ENCODE measurements at places on chromosomes 7 and 10. TPM values are rescaled to one million over a fixed set of nuclear protein-coding genes. Genes with fewer than 3 reads are reported as not detected.

JCAD gene
- 0.31 TPM for total RNA-seq

SSC4D gene
- 0.73 TPM for total RNA-seq

DNA sequence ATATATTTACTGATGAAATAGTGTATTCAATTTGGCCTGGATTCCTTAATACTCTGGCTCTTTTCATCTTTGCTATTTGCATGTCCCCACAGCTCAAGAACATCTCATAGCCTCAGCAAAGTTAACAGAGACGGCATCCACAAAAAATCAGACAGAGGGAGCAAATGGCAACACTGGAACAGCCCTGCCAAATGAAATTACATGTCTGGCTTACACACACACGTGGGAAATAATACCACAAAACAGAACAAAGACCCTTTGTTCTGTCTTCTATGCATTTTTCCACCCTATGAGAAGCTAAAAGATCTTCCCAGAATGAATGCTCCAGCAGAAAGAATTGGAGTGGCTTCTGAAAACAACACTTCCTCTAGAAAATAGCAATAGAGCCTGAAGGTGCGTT lies 139.5 kb downstream of the ALOX5 start:
- no peak for DNase-seq

DNA sequence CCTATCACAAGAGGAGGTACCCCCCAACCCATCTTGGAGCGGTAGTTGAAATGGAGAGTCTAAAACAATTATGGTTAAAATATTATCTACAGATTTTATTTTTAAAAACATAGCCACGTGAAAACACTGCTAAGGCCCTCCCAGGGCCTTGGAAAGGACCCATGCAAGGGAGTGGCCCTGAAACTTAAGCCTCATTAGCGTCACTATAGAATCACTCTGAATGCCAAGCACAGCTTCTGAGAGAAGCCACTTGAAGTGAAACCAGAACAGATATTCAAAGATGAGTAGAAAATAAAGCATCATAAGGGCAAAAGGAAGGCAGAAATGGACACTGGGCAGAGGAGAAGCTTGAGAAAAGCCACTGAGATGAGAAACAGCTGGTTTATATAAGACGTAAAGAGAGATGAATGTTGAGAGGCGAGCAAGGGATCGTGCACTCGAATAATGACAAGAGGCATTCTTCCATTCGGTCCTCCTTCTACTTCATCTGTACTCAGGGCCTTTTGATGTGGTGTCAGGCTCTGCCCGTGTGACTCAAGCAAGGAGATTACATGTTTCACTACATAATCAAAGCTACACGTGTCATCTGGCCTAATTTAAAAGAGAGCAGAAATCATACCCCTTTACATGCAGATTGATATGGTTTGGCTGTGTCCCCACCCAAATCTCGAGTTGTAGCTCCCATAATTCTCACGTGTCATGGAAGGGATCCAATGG lies 33.4 kb upstream of the SLC39A12 start:
- no peak for DNase-seq

GRCh38 chr10:2791774-2792443 lies 275.4 kb upstream of the PFKP start:
- peak; percentile 28 for DNase-seq

DNA sequence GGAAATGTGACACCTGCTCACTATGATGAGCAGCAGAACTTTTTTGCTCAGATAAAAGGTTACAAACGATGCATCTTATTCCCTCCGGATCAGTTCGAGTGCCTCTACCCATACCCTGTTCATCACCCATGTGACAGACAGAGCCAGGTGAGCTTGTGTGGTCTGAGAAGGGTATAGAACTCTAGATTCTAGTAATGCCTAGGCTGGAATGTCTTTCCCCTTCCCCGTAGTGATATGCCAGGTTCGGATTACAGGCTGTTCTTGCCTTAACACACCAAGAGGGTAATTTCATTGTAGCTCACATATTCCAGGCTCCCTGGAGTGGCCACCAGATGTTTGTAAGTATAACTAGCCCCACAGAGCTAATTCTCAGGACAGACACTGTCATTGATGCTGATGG lies 9.2 kb downstream of the HIF1AN start:
- no peak for DNase-seq

Measured in activated T-helper 1 cell treated with anti-CD3 and anti-CD28 coated beads, Interleukin-12 subunit alpha, Interleukin-12 subunit beta, Interleukin-2, Interleukin-4 antibody, amounts not matched to agents 30 ng/mL and 10 ng/mL and 1 ng/mL, durations not matched to agents 14 hours and 24 hours and 36 hours (primary cell).